Activated CD8-positive, alpha-beta T cell treated with anti-CD3 and anti-CD28 coated beads, Interleukin-2, amount 10 ng/mL, durations not matched to agents 7 days and 5 days (primary cell): ENCODE measurements at places on chromosomes 1 and 21.

GRCh38 chr1:63943393-63943792 is 169.6 kb downstream of the ROR1 start:
- no peaks in the 10 kb centered on the region for H3K4me1 ChIP-seq
- no peak for DNase-seq
- peaks cover 7% of the 10 kb centered on the region for H3K27me3 ChIP-seq
- H3K27ac ChIP-seq, result no peak overlapping the region

DNA sequence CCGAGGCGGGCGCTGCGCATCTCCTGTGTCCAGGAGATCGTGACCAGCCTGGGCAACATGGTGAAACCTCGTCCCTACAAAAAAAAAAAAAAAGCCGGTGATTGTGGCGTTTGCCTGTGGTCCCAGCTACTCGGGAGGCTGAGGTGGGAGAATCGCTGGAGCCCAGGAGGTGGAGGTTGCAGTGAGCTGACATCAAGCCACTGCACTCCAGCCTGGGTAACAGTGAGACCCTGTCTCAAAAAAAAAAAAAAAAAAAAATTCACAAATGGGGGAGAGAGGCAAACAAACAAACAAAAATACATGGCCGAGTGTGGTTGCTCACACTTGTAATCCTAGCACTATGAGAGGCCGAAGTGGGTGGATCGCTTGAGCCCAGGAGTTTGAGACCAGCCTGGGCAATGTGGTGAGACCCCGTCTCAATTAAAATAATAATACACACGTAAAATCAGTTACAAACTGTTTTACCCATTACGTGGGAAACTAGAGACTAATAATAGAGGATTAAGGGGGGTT is 758 bp downstream of the TATDN3 start:
- peak overlapping the region; percentile 96 for H3K4me3 ChIP-seq
- H3K4me1 ChIP-seq, result peaks cover 35% of the 10 kb centered on the region
- no peaks in the 10 kb centered on the region for H3K27me3 ChIP-seq
- peak overlapping the region; percentile 96 for H3K27ac ChIP-seq

DNA sequence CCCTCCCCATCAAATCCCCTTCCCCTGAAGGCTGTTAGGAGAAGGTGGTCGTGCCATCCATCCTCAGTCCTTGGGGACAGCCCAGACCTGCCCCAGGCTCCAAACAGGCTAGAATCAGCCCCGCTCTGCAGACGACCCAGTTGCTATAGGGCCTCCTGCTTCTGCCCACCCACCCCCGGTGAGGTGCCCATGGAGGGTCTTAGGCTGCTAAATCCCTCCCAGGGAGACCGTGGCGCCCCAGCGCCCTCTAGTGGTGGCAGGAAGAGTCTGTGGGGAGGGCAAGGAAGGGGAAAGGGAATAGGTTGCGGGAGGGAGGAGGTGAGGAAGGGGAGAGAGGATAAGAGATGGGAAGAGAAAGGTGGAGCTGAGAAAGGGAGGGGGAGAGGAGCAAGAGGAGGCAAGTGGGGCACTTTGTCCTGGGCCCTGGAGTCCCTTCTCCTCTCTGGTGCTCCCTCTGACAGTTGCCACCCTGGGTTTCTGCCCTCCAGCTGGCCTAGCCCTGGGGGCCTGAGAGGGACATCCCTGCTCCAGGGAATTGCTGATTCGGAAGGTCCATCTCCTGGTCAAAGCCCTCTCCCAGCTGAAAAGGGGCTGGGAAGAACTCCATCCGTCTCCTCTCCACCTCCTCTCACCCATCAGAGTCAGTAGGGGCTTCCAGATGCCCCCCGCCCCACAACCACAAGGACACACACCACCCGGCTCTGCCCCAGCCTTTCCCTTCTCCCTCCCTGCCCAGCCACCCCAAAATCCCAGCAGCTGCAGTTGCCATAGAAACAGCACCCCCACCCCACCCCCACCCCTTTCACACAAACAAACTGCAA is 55.4 kb downstream of the CAMK2N1 start:
- DNase-seq, result peak; percentile 46
- peaks cover 8% of the 10 kb centered on the region for H3K4me1 ChIP-seq
- H3K36me3 ChIP-seq, result no peaks in the 10 kb centered on the region
- no peak overlapping the region for H3K27ac ChIP-seq
- H3K27me3 ChIP-seq, result peaks cover 16% of the 10 kb centered on the region
- H3K4me3 ChIP-seq, result no peak overlapping the region

GRCh38 chr1:159079525-159079924 is 3.0 kb upstream of the AIM2 start:
- H3K4me1 ChIP-seq, result peaks cover 21% of the 10 kb centered on the region
- peaks cover 15% of the 10 kb centered on the region for H3K27me3 ChIP-seq
- no peak overlapping the region for H3K27ac ChIP-seq
- DNase-seq, result no peak

GRCh38 chr1:106571109-106571508 is 485.4 kb upstream of the PRMT6 start:
- H3K4me1 ChIP-seq, result no peaks in the 10 kb centered on the region
- no peak overlapping the region for H3K4me3 ChIP-seq
- no peak overlapping the region for H3K27ac ChIP-seq
- H3K36me3 ChIP-seq, result no peaks in the 10 kb centered on the region
- H3K27me3 ChIP-seq, result no peaks in the 10 kb centered on the region

DNA sequence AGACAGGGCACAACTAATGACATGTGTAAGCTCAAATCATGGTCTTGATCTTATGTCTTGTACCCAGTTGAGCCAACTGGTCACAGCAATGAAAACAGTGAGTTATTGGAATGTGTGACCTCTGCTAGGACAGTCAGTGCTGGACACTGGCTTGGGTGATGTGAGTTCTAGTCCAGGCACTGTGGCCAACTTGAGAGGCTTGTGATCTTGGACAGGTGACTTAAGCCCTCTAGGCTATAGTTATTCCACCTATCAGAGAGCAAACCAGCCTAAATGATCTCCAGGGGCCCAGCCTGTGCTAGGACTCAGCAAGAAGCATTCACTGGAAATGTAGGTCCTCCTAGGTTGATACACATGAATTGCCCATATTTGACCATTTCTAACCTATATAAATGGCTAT is 1.1 kb downstream of the KCNE2 start:
- no peak for DNase-seq
- H3K36me3 ChIP-seq, result no peaks in the 10 kb centered on the region
- H3K27ac ChIP-seq, result no peak overlapping the region

- no peak overlapping the region for H3K27ac ChIP-seq
- no peaks in the 10 kb centered on the region for H3K4me1 ChIP-seq
- H3K4me3 ChIP-seq, result no peak overlapping the region
- no peaks in the 10 kb centered on the region for H3K36me3 ChIP-seq
- H3K27me3 ChIP-seq, result peaks cover 23% of the 10 kb centered on the region
These were observed 1.4 kb upstream of the BRINP3 start for GRCh38 chr1:190479050-190479397.

- H3K27ac ChIP-seq, result peak overlapping the region; percentile 100
- H3K4me1 ChIP-seq, result peaks cover 32% of the 10 kb centered on the region
- H3K27me3 ChIP-seq, result no peaks in the 10 kb centered on the region
- DNase-seq, result no peak
- peak overlapping the region; percentile 100 for H3K4me3 ChIP-seq
- H3K36me3 ChIP-seq, result peaks cover 42% of the 10 kb centered on the region
These were observed 977 bp downstream of the PRPF3 start for GRCh38 chr1:150322310-150322709.

DNA sequence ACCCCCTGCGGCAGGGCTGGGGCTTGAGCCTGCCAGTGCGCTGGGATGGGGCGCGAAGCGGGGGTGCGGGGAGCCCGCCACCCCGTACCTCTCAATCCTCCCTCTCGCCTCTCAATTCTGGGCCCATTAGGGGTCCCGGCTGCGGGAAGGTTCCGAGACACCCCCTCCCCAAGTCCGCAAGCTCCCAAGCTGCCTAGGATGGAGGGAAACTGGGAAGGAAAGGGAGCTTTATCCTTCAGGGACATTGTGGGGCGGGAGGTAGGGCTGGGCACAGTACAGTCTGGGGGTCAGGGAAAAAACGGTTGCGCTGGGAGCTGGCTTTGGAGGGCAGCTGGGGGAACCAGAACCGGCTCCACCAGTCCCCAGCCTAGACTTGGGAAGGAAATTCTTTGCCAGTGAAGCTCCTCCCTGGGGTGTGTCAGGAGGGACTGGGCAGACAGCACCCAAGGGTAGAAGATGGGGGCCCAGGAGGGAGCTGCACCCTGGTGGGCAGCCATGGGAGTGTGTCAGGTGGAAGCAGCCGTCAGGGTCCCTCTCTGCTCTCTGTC is 904 bp downstream of the GJB3 start:
- peaks cover 2% of the 10 kb centered on the region for H3K4me1 ChIP-seq
- peaks cover 37% of the 10 kb centered on the region for H3K27me3 ChIP-seq
- no peak overlapping the region for H3K4me3 ChIP-seq

- peak within 1 kb of the TSS; percentile 92 for H3K27ac ChIP-seq
- H3K4me1 ChIP-seq, result peaks cover 57% of the 10 kb centered on the region
- H3K4me3 ChIP-seq, result peak within 1 kb of the TSS; percentile 92
- peaks cover 36% of the 10 kb centered on the region for H3K36me3 ChIP-seq
These were observed at the start of gene KIF14 for GRCh38 chr1:200620273-200621131. Gene KIF14 (minus strand): TSS chr1:200620751. CDS start chr1:200618723, 2,028 bp downstream.

DNA sequence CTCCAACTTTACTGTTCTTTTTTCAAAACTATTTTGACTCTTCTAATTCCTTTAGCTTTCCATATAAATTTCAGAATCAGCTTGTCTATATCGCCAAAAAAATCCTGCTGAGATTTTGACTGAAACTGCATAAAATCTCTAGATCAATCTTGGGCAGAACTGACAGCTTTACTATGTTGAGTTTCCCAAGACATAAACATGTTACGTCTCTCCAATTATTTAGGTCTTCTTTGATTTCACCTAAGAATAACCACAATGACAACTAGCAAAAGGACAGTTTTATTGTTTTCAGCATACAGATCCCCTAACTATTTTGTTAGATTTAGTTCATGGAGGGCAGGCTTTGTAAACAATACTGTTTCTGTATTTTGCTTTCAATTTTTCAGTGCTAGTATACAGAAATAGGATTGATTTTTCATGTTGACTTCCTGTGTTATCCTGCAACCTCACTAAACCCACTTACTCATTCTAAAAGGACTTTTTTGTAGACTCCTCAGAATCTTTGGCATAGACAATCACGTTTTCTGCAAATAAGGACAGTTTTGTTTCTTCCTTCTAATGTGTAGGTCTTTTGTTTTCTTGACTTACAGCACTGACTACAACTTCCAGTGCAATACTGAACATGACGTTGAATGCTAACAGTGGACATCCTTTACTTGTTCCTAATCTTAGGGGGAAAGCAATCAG is 63.4 kb downstream of the NPHP4 start:
- no peaks in the 10 kb centered on the region for H3K27me3 ChIP-seq
- H3K4me1 ChIP-seq, result peaks cover 3% of the 10 kb centered on the region
- DNase-seq, result no peak

DNA sequence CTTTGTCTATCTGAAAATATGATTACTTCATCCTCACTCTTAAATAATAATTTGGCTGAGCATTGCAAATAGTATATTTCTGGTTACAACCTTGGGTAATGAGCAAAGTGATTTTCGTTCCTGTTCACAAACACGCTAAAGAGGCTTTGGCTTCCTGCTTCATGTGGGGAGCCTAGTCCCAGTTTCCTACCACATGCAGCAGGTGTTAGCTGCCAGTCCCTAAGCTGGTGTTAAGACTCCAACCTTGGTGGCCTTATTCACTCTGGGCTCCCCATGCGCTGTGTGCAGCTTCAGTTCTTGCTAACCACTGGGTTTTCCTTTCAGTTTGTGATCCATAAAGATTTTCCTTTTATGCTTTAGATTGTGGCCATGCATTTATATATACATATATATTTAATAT is 56.7 kb upstream of the BARHL2 start:
- H3K4me1 ChIP-seq, result no peaks in the 10 kb centered on the region
- no peak overlapping the region for H3K27ac ChIP-seq
- H3K36me3 ChIP-seq, result no peaks in the 10 kb centered on the region
- no peak overlapping the region for H3K4me3 ChIP-seq
- peaks cover 11% of the 10 kb centered on the region for H3K27me3 ChIP-seq

DNA sequence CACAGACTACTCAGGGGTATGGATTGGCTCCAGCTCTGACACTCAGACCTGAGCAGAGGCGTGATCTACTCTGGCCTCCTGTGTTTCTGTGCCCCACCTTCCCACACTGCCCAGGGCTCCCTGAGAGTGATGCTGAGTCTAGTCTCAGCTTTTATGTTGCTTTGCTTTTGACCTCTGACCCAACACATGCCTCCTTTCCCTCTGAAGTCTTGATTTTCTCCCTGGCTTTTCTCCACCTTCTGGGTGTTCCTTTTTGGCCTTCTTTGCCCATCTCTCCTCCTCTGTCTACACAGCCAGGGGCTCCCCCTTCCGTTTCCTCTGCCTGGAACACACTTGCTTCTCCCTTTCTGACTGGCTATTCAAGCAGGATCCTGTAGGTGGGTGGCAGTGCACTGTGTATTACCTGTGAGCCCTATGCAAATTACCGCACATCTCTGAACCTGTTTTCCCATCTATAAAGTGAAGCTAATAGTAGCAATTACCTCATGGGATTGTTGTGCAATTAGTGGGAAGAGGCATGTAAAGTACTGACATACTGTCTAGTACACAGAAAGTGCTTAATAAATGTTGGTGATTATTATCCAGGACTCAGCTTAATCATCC is 13.7 kb upstream of the MEX3A start:
- no peak overlapping the region for H3K27ac ChIP-seq

GRCh38 chr1:162696286-162696862 is 64.1 kb downstream of the DDR2 start:
- no peak overlapping the region for H3K4me3 ChIP-seq
- H3K4me1 ChIP-seq, result no peaks in the 10 kb centered on the region
- DNase-seq, result no peak

DNA sequence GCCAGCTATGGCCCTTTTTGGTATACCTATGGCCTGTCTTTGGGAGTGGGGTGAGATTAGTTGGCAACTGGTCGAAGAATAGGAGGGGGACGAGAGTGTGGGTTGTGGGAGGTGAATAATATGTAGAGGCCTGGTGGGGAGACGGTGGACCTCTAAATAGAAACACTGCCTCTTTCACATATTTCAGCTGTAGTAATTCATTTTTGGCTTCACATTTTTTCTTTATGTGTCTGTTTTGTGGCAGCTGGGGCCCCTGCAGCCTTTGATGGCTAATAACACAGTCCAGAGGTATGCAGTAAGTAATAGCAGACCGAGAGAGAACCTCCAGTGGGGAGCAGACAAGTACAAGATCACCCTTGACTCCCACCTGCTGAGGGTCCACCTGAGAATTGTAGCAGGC is 75.9 kb downstream of the HLX start:
- no peak overlapping the region for H3K4me3 ChIP-seq
- no peak overlapping the region for H3K27ac ChIP-seq
- no peaks in the 10 kb centered on the region for H3K36me3 ChIP-seq
- no peaks in the 10 kb centered on the region for H3K4me1 ChIP-seq
- no peaks in the 10 kb centered on the region for H3K27me3 ChIP-seq

DNA sequence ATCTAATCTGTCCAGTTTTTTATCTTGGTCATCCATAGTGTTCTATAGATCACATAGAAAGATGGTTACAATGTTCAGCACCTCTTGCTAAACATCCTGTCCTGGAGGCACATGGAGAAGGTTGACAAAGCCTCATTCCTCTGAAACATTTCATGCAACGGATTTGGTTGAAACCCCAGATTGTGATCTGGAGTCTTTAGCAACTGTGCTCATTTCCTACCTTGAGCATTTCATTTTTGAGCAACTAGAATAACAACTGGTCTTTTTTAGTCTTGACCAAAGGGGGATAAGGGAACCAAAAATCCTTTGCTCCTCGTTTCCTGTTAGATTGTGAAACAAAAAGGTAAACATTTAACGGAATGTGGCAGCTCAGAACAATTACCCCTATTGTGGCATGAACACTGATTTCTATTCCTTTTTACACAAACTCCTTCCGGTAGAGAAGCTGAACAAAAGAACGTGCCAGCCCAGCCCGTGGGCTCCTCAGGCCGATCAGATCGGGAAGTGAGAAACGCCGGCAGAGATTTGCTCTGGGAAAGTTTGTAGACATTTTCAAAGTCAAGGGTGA is 94.7 kb upstream of the ERRFI1 start:
- H3K27me3 ChIP-seq, result peaks cover 16% of the 10 kb centered on the region
- H3K27ac ChIP-seq, result no peak overlapping the region
- no peak for DNase-seq
- no peak overlapping the region for H3K4me3 ChIP-seq
- H3K36me3 ChIP-seq, result peaks cover 2% of the 10 kb centered on the region
